Neural crest cell (in vitro differentiated cells): ENCODE measurements at places on chromosomes 13 and 19.

- no peak overlapping the region for H3K27ac ChIP-seq
- no peak for DNase-seq
- H3K36me3 ChIP-seq, result no peaks in the 10 kb centered on the region
- peaks cover 4% of the 10 kb centered on the region for H3K4me1 ChIP-seq
Measured at GRCh38 chr13:27186295-27186694, 14.7 kb upstream of the USP12 start.

- no peak for DNase-seq
- no peak overlapping the region for H3K4me3 ChIP-seq
- no peaks in the 10 kb centered on the region for H3K27me3 ChIP-seq
- H3K27ac ChIP-seq, result no peak overlapping the region
- no peaks in the 10 kb centered on the region for H3K36me3 ChIP-seq
- H3K4me1 ChIP-seq, result peaks cover 5% of the 10 kb centered on the region
Measured at GRCh38 chr13:31793246-31793645, 53.9 kb downstream of the RXFP2 start.

DNA sequence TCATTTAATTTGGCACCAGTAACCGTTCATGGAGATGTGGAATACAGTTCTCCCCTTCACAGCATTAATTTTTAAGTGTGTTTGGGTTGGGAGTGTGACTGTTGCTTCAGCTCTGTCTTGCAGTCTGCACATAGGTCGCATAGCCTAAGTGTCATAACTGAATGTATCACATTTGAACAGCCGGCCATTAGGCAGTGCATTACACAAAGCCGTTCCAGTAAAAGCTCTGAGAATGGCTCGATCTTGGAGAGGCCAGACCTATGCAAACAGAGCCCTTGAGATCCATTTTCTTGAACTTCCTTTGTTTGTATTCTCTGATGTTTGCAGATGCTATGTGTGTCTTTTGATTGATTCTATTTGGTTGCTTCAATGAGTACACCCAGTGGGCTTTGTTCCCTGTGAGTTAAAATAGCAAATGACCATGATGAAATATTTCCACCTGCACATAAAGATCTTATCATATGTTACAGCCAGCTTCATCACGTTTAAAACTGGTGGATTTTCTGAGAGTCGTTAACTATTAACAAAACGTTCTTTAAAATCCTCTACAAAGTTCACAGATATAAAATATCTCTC, 1104.9 kb upstream of the SLC10A2 start:
- no peak for DNase-seq
- no peaks in the 10 kb centered on the region for H3K4me1 ChIP-seq
- H3K27ac ChIP-seq, result no peak overlapping the region
- no peak overlapping the region for H3K4me3 ChIP-seq
- no peaks in the 10 kb centered on the region for H3K36me3 ChIP-seq

GRCh38 chr13:24250376-24251057, 58.9 kb upstream of the C1QTNF9 start:
- no peak overlapping the region for H3K4me3 ChIP-seq
- H3K4me1 ChIP-seq, result peaks cover 32% of the 10 kb centered on the region
- H3K36me3 ChIP-seq, result peaks cover 24% of the 10 kb centered on the region
- DNase-seq, result no peak

GRCh38 chr19:5321851-5322681, 18.5 kb downstream of the PTPRS start:
- H3K4me1 ChIP-seq, result peaks cover 5% of the 10 kb centered on the region
- peaks cover 8% of the 10 kb centered on the region for H3K36me3 ChIP-seq
- H3K27ac ChIP-seq, result no peak overlapping the region
- no peak overlapping the region for H3K4me3 ChIP-seq
- no peak for DNase-seq

- DNase-seq, result no peak
- H3K36me3 ChIP-seq, result no peaks in the 10 kb centered on the region
- H3K4me3 ChIP-seq, result no peak overlapping the region
- no peak overlapping the region for H3K27ac ChIP-seq
Measured at GRCh38 chr13:66477816-66478215, 752.3 kb downstream of the PCDH9 start.

DNA sequence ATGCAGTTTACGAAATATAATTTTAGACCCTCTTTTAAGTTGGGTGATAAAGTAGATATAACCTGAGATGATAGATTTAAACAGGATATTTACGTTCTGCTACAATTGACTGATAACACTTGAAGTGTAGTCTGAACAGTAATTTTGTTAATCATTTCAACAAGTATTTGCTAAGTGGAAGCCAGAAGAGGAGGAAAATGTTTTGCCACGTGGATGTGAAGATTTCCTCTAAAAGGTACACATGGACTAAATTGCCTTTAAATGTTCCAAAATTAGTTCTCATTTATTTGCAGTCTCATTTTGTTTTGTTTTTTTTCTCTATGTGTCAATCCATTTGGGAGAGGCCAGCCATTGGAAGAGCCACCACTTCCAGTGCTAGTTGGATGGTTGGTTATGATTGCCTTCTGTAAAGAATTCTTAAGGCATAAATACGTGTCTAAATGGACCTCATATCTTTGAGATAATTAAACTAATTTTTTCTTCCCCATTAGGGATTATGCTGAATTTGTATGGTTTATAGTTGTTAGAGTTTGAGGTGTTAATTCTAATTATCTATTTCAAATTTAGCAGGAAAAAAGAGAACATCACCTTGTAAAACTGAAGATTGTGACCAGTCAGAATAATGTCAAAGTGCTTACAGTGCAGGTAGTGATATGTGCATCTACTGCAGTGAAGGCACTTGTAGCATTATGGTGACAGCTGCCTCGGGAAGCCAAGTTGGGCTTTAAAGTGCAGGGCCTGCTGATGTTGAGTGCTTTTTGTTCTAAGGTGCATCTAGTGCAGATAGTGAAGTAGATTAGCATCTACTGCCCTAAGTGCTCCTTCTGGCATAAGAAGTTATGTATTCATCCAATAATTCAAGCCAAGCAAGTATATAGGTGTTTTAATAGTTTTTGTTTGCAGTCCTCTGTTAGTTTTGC, 2.8 kb downstream of the MIR17HG start:
- DNase-seq, result no peak
- H3K4me1 ChIP-seq, result peaks cover 66% of the 10 kb centered on the region
- peak overlapping the region; percentile 100 for H3K4me3 ChIP-seq

DNA sequence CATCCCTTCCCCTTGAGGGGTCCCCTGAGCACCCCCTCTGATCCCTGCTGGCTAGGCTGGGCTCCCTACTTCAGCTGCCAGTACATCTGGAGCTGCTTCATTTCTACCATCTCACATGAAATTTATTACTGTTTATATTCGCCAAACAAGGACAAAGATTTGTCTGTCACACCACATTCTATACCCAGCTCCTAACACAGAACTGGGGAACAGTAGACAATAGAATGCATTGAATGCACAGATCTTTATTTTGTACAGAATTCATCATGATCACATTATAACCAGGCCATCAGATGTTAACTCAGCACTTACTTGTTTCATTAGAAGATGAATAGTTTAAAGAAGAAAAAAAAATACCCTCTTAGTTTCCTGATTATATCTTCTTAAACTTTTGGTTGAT, 159.4 kb downstream of the KLF5 start:
- H3K27ac ChIP-seq, result peak overlapping the region; percentile 36
- peaks cover 14% of the 10 kb centered on the region for H3K4me1 ChIP-seq
- DNase-seq, result no peak
- no peak overlapping the region for H3K4me3 ChIP-seq

DNA sequence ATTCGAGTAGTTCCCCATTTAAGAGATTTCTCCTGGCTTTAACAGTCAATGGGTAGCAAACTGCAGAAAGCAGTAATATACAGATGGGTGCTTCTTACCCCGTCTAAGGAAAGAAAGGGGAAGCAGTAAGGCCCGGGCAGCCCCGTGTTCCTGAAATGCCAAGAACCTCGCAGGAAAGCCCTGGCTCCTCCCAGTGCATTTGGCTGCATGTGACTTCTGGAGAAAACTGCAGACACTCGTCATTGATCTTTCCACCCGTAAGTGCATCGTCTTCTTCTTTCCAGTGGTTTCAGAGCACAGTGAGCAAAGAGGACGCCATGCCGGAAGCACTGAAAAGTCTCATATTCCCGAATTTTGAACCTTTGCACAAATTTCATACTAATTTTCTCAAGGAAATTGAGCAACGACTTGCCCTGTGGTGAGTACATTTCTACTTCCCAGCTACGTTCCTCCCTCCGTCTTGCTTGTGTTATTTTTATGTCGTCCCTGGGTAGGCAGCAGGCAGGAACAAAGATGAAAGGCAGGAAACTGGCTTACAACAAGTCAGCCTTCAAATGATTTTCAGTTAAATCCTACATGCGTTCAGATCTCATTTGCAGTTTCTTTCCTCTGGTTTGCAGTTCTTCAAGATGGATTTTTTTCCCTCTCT, 165.2 kb downstream of the STK24 start:
- no peaks in the 10 kb centered on the region for H3K27me3 ChIP-seq
- peaks cover 19% of the 10 kb centered on the region for H3K4me1 ChIP-seq
- H3K4me3 ChIP-seq, result no peak overlapping the region

- peak overlapping the region; percentile 19 for H3K4me3 ChIP-seq
- H3K27ac ChIP-seq, result no peak overlapping the region
- H3K27me3 ChIP-seq, result peaks cover 97% of the 10 kb centered on the region
- H3K4me1 ChIP-seq, result peaks cover 26% of the 10 kb centered on the region
- no peak for DNase-seq
Measured at GRCh38 chr13:27921961-27922882, 2.4 kb downstream of the PDX1 start.

DNA sequence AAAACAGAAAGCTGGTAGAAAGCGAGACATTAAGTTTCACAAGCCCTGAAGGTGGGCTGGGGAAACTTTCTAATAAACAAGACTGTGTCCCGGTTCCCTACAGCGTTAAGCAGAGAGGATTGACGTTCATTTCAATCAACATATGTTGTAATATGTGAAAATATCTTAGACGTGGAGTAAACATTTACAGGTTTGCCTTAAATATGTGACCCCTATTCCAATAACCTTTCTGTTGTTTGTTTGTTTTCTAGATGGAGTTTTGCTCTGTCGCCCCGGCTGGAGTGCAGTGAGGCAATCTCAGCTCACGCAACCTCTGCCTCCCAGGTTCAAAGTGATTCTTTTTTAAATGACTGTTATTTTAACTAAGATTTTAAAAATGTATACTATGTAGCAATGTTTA, 526.2 kb downstream of the SUCLA2 start:
- peaks cover 15% of the 10 kb centered on the region for H3K4me1 ChIP-seq
- H3K27ac ChIP-seq, result no peak overlapping the region
- H3K27me3 ChIP-seq, result no peaks in the 10 kb centered on the region
- no peaks in the 10 kb centered on the region for H3K36me3 ChIP-seq

- H3K4me1 ChIP-seq, result peaks cover 32% of the 10 kb centered on the region
- DNase-seq, result no peak
- H3K27me3 ChIP-seq, result no peaks in the 10 kb centered on the region
- H3K36me3 ChIP-seq, result no peaks in the 10 kb centered on the region
Measured at GRCh38 chr13:101425623-101426022, 9.3 kb upstream of the NALCN start.

DNA sequence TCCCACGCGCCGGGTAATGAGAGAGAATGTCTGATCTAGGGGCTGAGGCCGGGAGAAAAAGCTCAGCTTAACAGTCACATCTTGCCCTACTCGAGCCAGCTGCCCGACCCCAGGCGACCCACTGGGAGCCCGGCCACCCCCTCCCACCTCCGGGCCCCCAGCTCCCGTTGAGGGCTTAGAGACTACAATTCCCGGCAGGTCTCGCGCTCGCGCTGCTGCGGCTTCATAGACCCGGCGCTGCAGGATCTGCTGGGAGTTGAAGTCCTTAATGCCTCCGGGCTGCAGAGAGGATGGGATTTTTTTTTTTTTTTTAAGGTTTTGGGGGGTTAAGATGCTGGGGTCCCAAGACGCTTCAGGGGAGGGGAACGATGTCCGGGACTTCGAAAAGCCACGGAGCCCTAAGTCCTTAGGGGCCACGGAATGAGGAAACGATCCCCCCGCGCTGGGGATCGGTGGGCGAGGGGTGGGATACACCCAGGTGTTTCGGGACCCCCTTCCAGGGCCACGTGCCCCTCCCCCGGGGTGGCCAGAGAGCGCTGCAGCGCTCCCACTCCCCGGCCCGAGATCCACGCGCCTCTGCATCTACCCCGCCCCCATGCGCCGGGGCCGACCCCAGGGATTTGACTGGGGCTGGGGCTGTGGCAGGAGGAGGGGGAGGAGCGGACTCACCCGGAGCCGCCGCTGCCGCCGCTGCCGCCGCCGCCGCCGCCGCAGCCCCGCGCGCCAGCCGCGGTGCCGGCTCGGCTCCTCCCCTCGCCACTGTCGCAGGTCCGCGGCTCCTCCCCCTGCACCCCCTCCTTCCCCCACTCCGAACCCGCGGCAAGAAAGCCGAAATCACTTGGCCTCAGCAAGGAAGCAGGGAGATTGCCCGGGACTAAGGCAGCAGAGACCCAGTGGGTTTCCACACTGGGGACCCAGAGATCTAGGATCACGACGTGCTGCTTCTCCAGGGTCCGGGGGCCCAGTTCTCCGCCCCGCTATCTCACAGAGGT, at the start of gene SYT3:
TSS of gene SYT3 (minus strand) at position 761 of the 992 bp plus-strand sequence. CDS start 2,470 bp downstream, outside the sequence.
- H3K27me3 ChIP-seq, result peaks cover 59% of the 10 kb centered on the region
- H3K27ac ChIP-seq, result no peak within 1 kb of the TSS
- DNase-seq, result peak; percentile 57
- H3K36me3 ChIP-seq, result no peaks in the 10 kb centered on the region
- peaks cover 6% of the 10 kb centered on the region for H3K4me1 ChIP-seq

DNA sequence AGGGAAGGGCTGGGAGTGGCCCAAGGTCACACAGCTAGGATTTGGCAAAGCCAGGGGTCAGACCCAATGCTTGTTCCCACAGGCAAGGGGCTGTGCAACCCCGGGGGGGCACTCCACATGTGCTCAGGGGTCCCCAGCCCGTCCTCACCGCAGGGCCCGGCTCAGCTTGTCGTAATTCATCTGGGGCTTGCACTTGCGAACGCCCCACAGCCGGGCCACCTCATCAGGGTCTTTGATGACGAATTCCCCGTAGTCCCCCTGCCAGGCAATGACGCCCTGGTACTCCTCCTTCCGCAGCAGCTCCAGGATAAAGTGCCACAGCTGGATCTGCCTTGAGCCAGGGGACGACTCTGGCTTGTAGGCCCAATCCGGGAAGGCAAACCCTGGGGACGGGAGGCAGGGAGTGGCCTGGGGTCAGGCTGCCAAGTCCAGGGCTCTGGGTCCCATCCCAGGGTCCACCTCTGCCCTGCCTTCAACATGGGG, 4.7 kb downstream of the ERF start:
- peak overlapping the region; percentile 27 for H3K27ac ChIP-seq
- H3K27me3 ChIP-seq, result peaks cover 7% of the 10 kb centered on the region

- H3K36me3 ChIP-seq, result no peaks in the 10 kb centered on the region
- peaks cover 18% of the 10 kb centered on the region for H3K4me1 ChIP-seq
- no peak for DNase-seq
- peak overlapping the region; percentile 54 for H3K4me3 ChIP-seq
- H3K27me3 ChIP-seq, result peaks cover 25% of the 10 kb centered on the region
- no peak overlapping the region for H3K27ac ChIP-seq
Measured at GRCh38 chr19:1860042-1860775, 3.2 kb downstream of the KLF16 start.

DNA sequence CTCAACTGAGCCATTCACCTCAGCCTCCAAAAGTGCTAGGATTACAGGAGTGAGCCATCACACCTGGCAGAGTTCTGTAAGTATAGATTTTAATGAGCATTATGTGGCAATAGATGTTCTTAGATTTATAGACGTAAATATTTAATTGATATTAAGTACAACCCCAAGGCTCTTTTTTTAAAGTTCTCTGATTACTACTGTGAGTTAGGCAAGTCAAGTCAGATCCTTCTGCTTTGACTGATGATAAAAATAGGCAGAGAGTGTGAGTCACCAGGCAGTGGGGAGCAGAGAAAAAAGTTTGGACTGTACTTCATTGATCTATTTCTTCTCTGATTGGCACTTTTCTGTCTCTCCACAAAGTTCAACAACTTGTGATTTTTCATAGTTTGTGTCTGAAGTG, 1379.9 kb downstream of the UQCRFS1 start:
- no peak for DNase-seq
- no peaks in the 10 kb centered on the region for H3K4me1 ChIP-seq
- no peak overlapping the region for H3K27ac ChIP-seq
- no peak overlapping the region for H3K4me3 ChIP-seq
- no peaks in the 10 kb centered on the region for H3K27me3 ChIP-seq
